ENCODE measurements at places on chromosomes 3 and 15.

- no peak for DNase-seq
Observed at GRCh38 chr3:32857921-32858320, 40.1 kb downstream of the TRIM71 start.

DNA sequence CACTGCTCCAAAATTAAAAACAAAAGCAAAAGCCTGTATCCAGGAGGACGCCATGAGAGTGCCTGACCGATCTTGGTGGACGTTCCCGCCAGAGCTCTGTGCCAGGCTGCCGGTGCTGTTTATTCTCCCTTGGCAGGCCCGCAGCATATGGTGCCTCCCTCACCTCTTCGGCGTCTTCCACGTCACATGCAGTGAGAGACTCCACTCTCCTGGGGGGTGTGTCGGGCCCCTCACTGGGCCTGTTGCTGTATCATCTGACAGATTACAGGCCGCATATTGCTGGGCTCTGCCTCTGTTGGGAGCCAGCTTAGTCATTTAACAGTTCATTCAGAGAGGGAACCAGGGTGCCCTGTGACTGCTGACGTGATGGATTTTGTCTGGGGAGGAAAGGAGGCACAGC lies 86.4 kb upstream of the ARRDC4 start:
- no peak for DNase-seq

DNA sequence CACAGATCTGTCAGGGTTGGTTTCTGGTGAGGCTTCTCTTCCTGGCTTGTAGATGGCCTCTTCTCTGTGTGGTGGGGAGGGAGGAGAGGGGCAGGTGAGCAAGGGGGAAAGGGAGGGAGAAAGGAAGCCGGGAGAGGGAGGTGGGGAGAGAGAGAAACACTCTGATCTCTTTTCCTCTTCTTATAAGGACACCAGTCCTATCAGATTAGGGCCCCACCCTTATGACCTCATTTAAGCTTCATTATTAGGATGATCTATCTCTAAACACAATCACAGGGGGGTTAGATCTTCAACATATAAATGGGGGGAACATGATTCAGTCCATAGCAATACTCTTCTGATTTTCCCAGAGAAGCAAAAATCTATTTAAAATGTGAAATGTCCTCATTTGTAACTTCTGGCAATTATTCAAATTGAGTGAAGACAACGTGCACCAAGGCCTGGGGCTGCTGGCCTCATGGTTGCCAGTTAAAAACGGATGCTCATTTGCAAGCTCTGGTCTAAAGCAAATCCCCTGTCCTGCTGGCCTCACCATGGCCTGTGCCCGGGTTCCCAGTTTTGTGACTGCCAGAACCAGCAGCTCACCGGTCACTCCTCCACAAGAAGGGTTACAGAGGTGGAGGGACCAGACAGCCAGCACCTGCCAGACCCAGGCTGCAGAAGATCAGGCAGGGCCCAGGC lies 8.3 kb downstream of the POMGNT2 start:
- no peak for DNase-seq

DNA sequence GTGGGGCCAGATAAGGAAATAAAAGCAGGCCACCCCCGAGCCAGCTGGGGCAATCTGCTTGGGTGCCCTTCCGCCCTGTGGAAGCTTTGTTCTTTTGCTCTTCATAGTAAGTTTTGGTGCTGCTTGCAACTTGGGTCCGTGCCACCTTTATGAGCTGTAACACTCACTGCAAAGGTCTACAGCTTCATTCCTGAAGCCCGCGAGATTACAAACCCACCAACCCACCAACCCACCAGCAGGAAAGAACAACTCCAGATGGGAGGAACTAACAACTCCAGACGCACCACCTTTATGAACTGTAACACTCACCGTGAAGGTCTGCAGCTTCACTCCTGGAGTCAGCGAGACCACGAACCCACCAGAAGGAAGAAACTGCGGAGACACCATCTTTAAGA lies 84.2 kb upstream of the ARRDC4 start:
- no peak for DNase-seq

DNA sequence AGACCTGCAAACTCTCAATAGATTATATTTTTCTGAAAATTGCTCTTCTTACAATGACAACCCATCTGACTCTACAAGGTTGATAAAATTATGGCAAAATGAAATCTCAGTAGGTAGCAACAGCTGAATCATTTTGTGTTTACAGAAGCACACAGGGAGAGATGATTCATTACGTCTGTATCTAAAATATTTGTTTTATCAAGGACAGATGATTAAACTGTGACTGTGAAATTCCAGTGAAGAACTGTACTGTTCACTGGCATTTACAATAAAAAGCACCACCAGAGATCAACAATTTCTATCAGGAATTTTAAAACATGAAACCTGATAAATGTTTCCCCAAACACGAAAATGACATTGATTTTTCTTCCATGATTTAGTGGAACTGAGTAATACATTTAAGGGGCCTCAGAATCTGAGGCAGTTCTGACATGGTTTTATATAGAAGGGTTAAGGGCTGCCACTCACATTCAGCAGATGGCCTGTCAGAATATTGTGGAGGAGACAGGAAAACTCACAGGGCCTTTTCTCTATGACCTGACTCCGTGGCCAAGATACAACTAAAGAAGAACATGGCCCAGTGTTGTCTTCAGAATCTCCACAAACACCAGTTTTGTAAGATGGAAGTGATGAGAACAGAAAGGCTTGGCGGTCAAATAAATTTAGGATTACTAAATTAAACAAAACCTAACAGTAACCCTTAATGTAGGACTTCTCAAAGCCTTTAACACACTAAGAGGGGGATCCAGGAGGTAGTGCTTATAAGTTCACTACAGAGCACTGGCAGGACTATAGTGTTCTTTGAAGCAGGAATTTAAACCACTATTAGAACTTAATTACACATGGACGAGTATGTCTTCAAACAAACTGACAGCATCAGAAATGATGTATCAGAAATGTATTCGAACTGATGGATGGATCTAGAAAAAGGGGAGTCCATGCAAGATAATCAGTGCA lies 25.9 kb downstream of the RAD18 start:
- no peak for DNase-seq

GRCh38 chr3:154764856-154765640 lies 315.1 kb upstream of the MME start:
- DNase-seq = no peak

DNA sequence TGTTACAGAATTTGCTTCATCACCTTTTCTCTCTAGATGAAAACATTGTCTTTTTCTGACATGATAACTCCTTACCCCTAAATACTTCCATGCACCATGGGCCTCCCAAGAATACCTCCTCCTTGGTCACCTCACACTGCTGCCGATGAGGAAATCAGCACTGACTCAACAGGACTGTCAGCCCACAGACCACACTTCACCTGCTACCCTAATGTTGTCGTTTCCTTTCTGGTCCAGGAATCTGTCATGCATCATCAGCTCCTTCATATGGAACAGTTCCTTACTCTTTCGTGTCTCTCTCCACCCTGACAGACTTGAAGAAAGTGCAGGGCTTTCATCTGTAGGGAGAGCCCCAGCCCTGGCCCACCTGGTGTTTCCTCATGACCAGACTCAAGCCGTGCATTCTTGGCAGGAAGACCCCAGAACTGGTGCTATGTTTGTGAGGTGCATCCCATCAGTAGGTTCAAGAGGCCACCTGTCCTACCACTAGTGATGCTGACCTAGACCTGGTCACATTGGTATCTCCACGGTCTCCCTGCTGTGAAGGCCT lies 41.1 kb upstream of the PLXNA1 start:
- DNase-seq = no peak

DNA sequence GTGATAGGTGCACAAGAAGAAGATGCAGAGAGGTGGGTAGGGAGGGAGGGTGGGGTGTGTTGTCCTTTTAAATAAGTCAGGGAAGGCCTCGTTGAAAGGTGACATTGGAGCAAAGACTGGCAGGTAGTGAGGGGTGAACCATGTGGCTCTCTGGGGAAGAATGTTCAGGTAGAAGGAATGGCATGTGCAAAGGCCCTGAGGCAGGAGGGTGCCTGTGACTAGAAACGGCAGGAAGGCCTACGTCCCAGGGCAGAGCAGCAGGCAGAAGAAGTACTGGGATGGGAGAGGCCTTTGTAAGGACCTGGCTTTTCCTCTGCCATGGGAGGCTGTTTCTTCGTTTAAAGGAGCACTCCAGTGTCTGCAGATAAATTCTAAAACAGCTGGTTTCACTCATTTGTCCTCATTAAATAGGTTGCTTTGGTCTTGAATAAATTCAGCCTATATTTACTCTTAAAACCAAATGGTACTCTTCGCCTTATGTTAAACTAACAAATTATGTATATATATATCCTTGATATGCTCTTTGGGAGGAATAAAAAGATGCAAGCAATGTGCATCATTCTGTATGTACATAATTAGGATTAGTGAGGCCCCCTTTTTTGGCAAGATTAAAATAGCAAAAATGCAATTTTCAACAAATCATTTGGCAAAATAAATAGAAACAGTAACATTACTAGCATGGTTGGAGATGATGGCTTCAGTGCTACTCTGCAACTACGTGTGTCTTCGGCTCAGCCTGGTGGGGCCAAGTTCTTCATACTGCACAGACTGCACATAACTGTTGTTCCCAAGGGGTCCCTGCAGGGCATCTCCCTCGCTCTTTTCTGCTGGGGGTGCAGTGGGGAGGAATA lies 151.4 kb downstream of the KLF13 start:
- no peak for DNase-seq

Measured in DMS153 (cell line).